ENCODE measurements at places on chromosomes 1 and 21.

GRCh38 chr1:244246334-244246733, 195.3 kb downstream of the ZBTB18 start:
- no peak for DNase-seq

GRCh38 chr1:192652159-192652558, 16.2 kb downstream of the RGS13 start:
- no peak for DNase-seq

- DNase-seq, result no peak
Observed at GRCh38 chr1:9589719-9590157, 1.0 kb downstream of the TMEM201 start.

- DNase-seq, result no peak
Observed at GRCh38 chr1:3053366-3053980, 15.5 kb upstream of the PRDM16 start.

DNA sequence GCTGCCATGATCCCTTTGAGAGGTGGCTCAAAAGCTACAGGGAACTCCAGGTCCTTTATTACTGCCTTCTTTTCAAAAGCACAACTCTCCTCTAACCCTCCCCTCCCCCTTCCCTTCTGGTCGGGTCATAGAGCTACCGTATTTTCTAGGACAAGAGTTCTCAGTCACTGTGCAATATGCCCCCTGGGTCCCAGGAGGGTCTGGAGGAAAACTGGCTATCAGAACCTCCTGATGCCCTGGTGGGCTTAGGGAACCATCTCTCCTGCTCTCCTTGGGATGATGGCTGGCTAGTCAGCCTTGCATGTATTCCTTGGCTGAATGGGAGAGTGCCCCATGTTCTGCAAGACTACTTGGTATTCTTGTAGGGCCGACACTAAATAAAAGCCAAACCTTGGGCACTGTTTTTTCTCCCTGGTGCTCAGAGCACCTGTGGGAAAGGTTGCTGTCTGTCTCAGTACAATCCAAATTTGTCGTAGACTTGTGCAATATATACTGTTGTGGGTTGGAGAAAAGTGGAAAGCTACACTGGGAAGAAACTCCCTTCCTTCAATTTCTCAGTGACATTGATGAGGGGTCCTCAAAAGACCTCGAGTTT, 3.1 kb downstream of the BTG2 start:
- no peak for DNase-seq

DNA sequence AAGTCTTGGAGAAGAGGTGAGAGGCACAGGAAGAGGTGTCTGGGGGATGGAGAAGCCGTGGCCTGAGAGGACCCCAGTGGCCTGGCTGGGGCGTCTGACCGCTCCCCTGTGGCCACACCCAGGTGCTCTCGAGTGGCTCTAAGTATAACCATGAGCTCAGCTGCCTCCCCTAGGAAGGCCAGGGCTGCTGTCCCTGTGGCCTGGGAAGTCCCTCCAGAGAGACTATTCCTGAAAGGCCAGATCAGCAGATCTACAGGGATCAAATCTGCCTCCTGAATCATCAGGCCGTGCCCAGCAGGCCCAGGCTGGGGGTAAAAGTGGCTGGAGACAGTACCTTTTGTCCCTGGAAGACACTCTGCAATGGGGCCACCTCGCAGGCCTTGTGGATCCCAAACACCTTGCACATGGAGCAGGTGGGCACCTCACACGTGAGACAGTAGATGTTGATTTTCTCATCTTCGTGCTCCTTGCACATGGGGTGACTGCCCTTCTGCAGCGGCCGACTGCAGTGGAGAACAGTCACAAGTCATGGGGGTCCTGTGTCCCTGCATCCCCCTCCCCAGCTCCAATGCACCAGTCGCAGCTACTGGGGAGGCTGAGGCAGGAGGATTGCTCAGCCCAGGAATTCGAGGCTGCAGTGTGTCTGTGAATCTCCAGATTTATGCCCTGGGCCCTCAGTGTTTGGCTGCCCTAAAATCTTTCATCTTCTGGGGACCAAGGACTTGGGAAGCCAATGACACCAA, 6.4 kb downstream of the TRIM63 start:
- DNase-seq, result no peak

GRCh38 chr1:202498542-202498941, 150.0 kb downstream of the PPP1R12B start:
- no peak for DNase-seq

- DNase-seq, result no peak
Observed at GRCh38 chr1:93878501-93878888, 511 bp downstream of the DNTTIP2 start.

- no peak for DNase-seq
Observed at GRCh38 chr1:148363439-148363810, 119.7 kb downstream of the PPIAL4G start.

- no peak for DNase-seq
Observed at GRCh38 chr1:169601096-169601881, 15.0 kb upstream of the F5 start.

DNA sequence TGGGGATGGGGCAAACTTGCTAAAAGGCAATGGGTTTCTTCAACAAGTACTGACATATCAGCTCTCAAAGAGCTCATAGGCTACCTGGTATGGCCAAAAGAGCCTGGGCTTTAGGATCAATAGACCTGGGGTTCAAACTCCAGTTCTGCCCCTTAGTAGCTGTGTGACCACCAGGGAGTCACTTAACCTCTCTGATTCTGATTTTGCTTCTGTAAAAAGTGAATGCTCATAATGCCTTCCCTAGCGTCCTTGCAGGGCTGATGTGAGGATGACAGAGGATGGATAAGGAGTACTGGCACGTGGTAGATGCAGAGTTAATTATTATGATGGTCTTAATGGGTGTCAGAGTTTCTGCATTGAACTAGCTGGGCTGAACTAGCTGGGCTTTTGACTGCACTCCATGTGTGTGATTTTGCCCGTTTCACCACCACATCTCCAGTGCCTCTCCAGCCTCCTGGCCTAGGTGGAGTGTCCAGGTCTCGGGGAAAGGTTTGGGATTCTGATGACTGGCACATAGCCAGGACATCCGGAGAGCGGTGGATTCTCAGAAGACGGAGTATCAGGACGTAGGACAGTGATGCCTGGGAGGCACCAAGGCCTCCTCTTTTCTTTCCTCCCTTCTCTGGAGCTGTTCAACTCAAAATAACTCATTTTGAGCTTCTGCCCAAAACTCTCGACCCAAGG, 15.2 kb downstream of the DISP3 start:
- no peak for DNase-seq

DNA sequence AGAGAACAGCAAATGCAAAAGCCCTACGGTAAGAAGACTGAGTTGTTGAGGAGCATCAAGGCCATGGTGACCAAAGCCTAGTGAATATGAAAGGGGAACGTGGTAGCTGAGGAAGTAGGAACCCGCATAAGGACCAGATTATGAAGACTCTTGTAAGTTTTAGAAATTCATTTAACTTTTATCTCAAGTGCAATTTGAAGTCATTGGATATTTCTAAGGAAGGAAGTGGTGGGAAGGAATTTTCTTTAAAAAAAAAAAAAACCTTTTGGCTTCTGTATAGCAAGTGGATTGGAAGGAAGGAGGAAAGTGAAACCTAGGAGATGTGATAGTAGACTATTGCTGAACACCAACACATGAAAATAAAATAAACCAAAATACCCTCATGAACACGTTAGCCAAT, 119.0 kb downstream of the TNFSF18 start:
- no peak for DNase-seq

- DNase-seq, result no peak
Observed at GRCh38 chr21:41778930-41779600, 12.2 kb upstream of the RIPK4 start.

DNA sequence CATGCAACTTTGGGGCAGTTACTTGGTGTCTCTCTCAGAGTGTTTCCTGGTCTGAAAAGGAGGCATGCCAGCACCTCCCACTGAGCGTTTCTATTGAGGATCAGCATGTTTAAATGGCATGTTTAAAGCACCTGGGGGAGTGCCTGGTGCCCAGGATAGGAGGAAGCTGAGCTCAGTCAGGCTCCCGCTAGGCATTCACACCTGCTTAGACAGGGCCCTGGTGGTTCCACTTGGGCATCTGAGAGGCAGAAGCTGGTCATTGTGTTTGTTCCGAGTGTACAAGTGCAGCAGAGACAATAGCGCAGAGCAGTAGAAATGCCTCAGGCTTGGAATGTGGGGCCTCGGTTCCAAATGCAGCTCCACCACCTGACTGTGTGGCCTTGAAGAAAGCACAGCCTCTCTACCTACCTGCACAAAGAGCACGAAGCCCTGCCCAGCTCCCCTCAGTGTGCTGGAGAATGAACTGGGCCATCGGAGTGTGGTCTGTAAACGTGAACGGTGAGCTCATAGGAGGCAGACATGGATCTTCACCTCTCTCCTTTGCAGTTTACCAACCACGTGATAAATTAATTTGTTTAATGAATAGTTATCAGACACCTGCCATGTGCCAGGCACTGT, 20.3 kb upstream of the TMEM222 start:
- DNase-seq, result no peak

DNA sequence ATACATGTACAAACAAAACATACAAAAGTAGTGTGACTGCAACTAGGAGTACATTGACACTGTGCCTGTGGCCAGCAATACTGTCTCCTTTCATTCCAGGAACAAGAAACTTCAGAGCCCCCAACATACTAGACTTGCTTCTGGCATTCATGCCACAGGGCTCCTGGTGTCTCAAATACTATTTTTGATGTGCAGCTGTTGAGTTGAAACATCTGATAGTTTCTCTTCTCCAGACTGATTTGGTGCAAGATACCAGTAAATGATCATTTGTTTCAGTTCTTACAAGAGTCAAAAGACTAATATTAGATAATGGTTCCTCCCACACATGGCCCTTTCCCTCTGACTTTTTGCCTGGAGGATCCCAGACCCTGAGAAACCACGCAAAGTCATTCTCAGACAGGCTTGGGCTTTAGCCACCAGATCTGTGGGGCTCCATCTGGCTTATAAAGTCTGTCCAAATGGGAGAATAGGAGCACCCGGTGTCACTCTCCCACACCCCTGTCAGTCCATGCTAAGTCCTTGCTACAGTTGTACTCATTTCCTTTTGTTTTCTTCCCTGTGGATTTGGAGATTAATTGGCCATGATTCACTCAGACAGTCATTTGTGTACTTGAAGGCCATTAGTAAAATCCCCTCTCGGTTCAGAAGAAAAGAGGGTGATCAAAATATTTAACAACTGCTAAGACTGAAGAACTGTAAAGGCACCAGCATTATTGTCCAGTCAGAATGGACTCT, 163.5 kb upstream of the RUNX1 start:
- DNase-seq, result no peak

DNA sequence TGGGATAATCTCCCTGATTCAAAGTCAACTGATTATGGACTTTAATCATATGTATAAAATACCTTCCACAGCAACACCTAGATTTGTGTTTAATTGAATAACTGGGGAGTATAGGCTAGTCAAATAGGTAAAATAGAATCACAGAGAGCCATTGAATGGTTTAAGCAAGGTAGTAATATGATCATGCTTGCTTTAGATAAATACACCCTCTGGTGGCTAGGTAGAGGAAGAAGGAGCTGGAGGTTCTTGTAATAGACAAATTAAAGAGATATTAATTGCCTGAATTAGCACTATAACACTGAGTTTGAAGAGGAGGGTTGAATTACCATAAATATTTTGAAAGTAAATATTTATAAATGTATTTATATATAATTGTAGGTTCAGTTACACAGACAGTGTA, 40.3 kb downstream of the DIRAS3 start:
- no peak for DNase-seq

DNA sequence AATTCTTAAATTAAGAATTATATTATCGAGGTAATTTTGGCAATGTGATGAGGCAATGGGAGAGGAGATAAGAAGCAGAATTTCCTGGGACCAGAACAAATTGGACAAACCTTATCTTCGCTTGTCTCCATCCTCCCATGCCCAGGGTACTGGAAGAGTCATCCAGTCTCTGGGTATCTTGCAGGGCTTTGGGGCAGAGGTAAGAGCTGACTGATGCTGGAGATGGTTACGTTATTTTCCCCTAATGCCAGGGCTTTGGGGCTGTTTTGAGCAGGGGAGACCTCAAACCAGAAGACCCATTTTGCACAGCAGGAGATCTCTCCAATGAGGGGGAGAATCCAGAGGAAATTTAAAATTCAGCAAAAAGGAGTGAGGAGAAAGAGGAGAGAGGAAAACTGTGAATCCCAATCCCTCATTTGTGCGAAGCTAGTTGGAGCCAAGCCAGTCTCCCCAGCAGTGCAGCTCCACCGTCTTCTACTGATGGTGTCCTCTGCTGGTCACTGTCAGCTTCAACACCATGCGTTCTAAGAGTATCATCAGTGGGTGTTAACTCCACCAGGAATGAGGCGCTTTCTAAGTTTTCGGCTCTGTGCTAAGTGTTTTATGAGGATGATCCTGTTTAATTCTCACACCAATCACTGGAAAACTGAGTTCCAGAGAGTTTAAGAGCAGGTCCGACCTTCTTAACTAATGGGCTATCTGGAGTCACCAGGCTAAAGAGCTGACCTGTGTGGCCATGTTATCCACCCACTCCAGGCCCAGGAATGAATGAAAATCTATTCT, 86.8 kb upstream of the CD34 start:
- DNase-seq, result peak; percentile 20

- DNase-seq, result peak; percentile 76
Observed at GRCh38 chr1:193558491-193559028, 372.1 kb upstream of the B3GALT2 start.

DNA sequence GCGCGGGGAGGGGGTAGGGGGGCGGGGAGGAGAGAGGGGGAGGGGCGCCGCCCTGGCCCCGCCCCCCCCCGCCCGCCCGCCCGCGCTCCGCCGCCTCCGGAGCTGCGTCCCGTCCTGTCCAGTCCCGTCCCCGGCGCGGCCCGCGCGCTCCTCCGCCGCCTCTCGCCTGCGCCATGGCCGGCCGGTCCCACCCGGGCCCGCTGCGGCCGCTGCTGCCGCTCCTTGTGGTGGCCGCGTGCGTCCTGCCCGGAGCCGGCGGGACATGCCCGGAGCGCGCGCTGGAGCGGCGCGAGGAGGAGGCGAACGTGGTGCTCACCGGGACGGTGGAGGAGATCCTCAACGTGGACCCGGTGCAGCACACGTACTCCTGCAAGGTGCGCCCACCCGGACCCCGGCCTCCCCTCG, at the start of gene AGRN:
TSS of gene AGRN (plus strand) at position 121 of the 405 bp plus-strand sequence. CDS start at position 174, 53 bp downstream.
- no peak for DNase-seq

- no peak for DNase-seq
Observed at GRCh38 chr1:207830788-207831187, 78.9 kb downstream of the CD46 start.

DNA sequence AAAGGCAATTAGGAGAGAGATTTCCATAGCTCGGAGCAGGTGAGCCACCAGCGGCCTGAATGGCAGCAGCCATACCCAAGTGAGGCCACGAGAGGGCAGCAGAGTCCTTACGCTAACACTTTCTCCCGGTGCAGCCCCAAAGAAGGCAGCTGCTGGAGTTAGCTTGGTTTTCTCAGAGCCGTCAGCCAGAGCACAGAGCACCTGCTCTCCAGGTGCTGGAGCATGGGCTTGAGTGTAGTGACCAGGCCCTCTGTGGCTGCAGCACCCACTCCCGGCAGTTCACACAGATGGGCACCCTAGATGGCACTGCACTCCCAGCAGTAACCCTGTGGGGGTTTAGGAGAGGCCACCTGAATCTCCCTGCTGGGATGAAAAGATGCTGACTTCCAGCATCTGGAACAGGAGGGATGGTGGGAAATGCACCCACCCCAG, 45.8 kb downstream of the TMCC2 start:
- DNase-seq, result no peak
